CD4-positive, alpha-beta memory T cell (primary cell): ENCODE measurements at places on chromosomes 16 and 17.
A peak's percentile ranks its signal among the peaks of the same experiment; 100 is the strongest.

DNA sequence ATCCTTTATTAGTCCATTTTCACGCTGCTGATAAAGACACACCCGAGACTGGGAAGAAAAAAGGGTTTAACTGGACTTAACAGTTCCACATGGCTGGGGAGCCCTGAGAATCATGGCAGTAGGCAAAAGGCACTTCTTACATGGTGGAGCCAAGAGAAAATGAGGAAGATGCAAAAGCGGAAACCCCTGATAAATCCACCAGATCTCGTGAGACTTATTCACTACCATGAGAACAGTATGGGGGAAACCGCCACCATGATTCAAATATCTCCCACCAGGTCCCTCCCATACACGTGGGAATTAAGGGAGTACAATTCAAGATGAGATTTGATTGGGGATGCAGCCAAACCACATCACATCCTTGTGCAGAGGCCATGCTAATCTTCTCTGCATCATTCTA is 35.0 kb upstream of the BCAR1 start:
- H3K4me3 ChIP-seq: no peak overlapping the region
- no peaks in the 10 kb centered on the region for H3K27me3 ChIP-seq
- no peak for DNase-seq
- no peak overlapping the region for H3K27ac ChIP-seq
- no peaks in the 10 kb centered on the region for H3K36me3 ChIP-seq

DNA sequence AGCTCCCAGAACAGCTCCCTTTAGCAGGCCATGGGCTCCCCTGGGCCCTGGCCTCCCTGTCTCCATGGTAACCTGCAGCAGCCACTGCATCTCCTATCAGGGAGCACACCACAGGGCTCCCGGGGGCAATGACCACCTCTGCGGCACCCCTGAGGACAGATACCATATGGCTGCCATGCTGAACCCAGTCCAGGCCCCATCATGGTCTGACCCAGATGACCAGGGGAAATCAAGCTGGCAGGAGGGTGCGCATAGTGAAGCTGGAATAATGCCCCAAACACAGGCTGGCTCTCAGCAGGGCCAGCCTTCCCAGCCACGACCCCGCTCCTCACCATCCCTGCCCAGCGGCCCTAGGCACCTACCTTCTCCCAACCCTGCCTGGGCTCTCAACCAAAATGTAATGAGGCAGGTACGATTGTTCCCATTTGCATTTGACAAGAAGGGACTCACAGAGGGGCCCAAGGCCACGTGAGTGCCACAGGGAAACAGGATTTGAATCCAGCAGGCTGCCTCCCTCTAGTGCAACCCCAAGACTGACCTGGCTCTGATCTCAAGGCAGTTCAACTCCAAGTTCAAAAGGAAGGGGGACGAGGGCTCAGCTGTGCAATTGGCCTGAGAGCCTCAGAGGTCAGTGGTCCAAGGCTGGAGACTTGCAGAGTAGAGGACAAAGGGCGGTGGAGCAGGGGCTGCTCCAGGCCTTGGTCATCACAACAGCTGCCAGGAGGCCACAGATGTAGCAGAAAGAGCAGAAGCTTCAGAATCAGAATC is 2.4 kb downstream of the RUNDC3A start:
- H3K4me1 ChIP-seq: peaks cover 26% of the 10 kb centered on the region
- no peak overlapping the region for H3K4me3 ChIP-seq
- no peak for DNase-seq
- no peak overlapping the region for H3K27ac ChIP-seq

DNA sequence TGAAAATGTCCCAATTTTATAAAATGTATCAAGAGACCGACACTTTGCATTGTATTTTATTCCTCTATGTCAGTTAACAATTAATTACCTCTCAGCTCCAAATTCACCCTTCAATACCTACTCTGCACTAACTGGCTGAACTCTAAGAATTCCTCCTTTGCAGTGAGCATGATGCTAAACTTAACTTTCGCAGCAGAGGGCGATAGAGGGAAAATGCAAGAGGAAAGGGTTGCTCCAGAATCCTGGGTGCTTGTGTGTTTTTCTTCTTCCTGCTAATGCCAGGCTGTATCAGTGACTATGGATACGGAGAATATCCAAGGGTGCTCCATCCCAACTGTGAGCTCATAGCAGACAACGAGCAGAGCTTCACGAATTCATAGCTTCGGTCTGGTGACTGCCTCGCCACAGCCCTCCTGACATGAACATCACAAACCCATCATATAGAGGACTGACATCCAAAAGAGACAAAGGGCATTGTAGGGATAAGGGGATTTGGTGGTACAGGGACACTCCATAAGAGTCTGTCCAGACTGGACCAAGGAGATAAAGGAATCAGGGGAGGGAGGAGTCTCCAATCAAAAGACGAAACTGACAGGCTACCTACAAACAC is 172.9 kb downstream of the STX8 start:
- no peaks in the 10 kb centered on the region for H3K4me1 ChIP-seq
- no peak overlapping the region for H3K4me3 ChIP-seq
- no peaks in the 10 kb centered on the region for H3K36me3 ChIP-seq

- no peaks in the 10 kb centered on the region for H3K27me3 ChIP-seq
- peak overlapping the region; percentile 48 for H3K4me3 ChIP-seq
- peak; percentile 66 for DNase-seq
- H3K36me3 ChIP-seq: no peaks in the 10 kb centered on the region
- peak overlapping the region; percentile 43 for H3K27ac ChIP-seq
Measured at GRCh38 chr16:23863511-23864422, 28.0 kb downstream of the PRKCB start.

GRCh38 chr17:34581446-34582184 is 2.2 kb downstream of the TMEM132E start:
- H3K4me3 ChIP-seq: no peak overlapping the region
- no peaks in the 10 kb centered on the region for H3K36me3 ChIP-seq
- DNase-seq: no peak
- H3K27me3 ChIP-seq: peaks cover 40% of the 10 kb centered on the region
- H3K4me1 ChIP-seq: peaks cover 11% of the 10 kb centered on the region

DNA sequence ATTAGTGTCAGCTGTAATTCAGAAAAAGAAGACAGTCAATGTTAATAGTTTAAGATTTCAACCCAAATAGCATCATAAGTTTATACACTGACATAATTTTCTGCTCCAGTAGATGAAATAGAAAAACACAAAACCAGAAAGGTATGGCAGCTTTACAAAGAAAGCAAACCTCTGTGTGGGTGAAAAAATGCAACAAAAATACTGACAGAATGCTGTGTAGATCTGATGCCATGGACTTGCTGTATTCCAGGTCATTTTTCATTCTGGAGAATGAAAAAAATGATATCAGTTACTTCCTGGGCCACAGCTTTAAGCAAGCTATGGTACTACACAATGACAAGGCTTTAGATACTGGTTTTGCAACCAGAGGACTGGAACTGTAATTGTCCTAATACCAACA is 116.0 kb downstream of the MAP2K4 start:
- H3K27ac ChIP-seq: no peak overlapping the region
- H3K27me3 ChIP-seq: no peaks in the 10 kb centered on the region
- H3K36me3 ChIP-seq: peaks cover 28% of the 10 kb centered on the region
- no peak overlapping the region for H3K4me3 ChIP-seq
- no peak for DNase-seq
- H3K4me1 ChIP-seq: no peaks in the 10 kb centered on the region

GRCh38 chr16:57383276-57384247 is 11.3 kb downstream of the CX3CL1 start:
- H3K4me3 ChIP-seq: no peak overlapping the region
- no peak for DNase-seq
- H3K4me1 ChIP-seq: no peaks in the 10 kb centered on the region
- H3K27ac ChIP-seq: no peak overlapping the region
- H3K27me3 ChIP-seq: no peaks in the 10 kb centered on the region

DNA sequence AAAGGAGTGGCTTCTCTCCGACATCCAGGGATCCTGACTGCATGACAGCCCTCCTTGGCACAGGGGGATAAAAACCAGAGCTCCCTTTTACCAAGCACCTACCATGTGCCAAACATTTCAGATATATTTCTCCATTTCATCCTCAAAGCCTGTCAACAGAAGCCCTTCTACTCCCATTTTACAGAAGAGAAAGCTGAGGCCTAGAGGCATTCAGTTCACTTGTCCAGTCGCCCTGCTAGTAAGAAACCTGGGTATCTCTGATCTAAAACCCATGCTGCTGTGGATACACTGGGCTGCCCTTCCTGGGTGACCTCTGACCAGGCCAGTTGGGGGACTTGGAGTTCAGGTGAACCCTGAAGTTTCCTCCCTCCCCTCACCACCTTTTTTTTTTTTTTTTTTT is 5.9 kb upstream of the FDXR start:
- no peak overlapping the region for H3K4me3 ChIP-seq
- DNase-seq: no peak
- H3K36me3 ChIP-seq: no peaks in the 10 kb centered on the region
- peaks cover 5% of the 10 kb centered on the region for H3K4me1 ChIP-seq
- no peak overlapping the region for H3K27ac ChIP-seq

GRCh38 chr17:9002227-9002605 is 19.1 kb upstream of the NTN1 start:
- no peak overlapping the region for H3K27ac ChIP-seq
- no peak for DNase-seq
- H3K4me3 ChIP-seq: no peak overlapping the region
- H3K4me1 ChIP-seq: peaks cover 8% of the 10 kb centered on the region

DNA sequence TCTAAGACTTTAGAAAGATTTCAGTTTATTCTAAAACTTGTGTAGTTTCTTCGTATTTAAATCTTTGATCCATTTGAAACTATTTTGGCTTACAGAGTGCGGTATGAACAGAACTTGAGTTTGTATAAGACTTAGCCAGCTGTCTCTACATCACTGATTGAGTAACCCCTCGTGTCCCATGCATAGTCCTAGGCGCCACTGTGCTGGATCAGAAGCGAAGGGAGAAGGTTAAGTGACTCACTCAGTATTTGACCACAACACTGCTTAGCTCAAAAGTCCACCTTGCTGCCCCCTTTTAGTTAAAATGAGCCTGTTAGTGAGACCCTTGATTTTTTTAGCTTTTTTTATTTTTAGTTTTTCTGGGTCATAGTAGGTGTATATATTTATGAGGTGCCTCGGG is 28.4 kb downstream of the CD300LB start:
- H3K27me3 ChIP-seq: no peaks in the 10 kb centered on the region
- H3K4me1 ChIP-seq: no peaks in the 10 kb centered on the region
- DNase-seq: no peak
- H3K36me3 ChIP-seq: no peaks in the 10 kb centered on the region

DNA sequence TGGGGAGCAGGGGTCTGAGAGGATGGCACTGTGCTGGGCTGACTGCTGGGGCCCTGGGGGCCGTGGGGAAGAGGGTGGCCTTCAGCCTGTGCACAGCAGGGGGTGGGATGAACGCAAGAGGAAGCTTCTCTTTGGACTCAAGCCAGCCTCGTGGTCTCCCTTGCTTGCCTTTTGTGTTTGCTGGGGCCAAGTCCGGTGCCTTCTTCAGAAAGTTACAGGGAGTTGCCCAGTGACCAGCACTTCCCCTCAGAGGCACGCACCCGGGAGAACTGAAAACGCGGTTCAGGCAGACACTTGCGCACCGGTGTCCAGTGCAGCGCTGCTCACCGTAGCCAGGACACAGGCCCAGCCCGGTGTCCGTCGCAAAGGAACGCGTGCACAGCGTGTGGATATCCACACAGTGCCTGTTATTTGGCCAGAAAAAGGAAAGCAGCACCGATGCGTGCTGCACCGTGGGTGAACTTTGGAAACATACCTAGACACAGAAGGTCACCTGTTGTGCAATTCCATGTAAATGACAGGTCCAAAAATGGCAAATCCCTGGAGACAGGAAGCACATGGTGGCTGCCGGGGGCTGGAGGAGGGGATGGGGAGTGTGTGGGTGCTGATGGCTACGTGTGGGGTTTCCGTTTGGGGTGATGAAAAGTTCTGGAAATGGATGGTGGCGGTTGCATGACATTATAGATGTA is 29.4 kb upstream of the NUDT16L1 start:
- peaks cover 9% of the 10 kb centered on the region for H3K36me3 ChIP-seq
- H3K27me3 ChIP-seq: no peaks in the 10 kb centered on the region
- DNase-seq: no peak
- peaks cover 57% of the 10 kb centered on the region for H3K4me1 ChIP-seq

GRCh38 chr16:52545222-52545897 is 1.6 kb downstream of the TOX3 start:
- no peak overlapping the region for H3K4me3 ChIP-seq
- H3K27me3 ChIP-seq: peaks cover 6% of the 10 kb centered on the region
- DNase-seq: no peak
- no peaks in the 10 kb centered on the region for H3K4me1 ChIP-seq

DNA sequence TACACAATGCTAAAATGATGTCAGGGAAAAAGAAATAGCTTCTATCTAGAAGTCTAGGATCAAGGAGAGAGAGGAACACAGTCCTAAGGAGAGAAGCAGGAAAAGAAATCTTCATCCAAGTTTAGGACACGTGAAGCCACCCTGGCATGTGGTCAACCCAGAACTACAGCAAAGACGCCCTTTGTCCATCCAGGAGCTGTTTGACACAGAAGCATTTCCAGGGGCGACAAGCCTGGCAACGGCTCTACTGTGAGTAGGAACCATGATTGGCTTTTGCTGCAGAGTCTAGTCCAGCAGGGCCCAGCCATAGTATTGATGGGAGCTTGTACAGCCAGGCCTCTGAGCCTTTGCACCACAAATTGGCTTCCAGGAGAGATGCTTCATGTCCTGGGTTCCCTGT is 185.4 kb upstream of the RPL38 start:
- H3K27ac ChIP-seq: no peak overlapping the region
- no peak overlapping the region for H3K4me3 ChIP-seq
- no peaks in the 10 kb centered on the region for H3K36me3 ChIP-seq

DNA sequence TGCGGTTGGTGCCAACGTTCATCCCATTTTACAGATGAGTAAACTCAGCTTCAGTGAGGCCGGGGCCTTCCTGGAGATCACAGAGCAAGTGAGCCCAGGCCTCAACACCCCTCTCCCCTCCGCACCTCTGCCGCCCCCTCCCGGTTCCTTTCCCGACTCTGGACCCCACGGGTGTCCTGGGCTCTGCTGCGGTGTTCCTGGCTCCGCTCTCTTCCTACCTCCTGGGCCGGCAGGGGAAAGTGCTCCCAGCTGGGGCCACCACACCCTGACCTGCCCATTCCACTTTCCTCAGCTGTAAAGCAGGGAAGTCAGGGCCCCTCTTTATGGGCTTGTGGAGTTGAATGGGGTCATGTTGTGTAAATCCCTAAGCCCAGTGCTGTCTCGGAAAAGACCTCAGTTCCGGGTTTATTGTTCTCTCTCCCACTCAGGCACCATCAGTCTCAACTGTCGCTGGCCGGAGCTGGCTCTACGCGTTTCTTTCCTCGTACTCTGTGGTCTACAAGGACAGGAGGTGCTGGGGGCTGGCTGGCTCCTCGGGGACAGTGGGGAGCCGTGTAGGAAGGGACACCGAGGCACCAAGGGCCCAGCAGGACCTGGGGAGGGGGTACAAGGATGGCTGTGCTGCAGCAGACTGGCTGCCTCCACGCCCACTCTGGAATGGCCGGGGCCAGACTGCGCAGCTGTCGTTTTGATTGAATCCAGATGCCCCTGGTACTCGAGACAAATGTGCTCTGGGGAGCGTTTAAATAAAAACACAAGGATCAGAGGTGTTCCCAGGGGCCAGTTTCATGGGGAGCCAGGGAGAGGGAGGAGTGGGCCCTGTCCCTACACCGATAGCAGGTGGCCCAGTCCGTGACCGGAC is 21.7 kb upstream of the ACSF3 start:
- H3K36me3 ChIP-seq: no peaks in the 10 kb centered on the region
- H3K27ac ChIP-seq: no peak overlapping the region
- H3K27me3 ChIP-seq: no peaks in the 10 kb centered on the region
- H3K4me3 ChIP-seq: no peak overlapping the region
- no peak for DNase-seq
